Small intestine (tissue), 16 donors: ENCODE measurements at places on chromosomes 5 and 9. TPM values are rescaled to one million over a fixed set of nuclear protein-coding genes. Genes with fewer than 3 reads are reported as not detected.
A peak's percentile ranks its signal among the peaks of the same experiment; 100 is the strongest.

The PPIC gene
- polyA plus RNA-seq = 23.0 TPM

The WNT8A gene
- not detected for polyA plus RNA-seq

DNA sequence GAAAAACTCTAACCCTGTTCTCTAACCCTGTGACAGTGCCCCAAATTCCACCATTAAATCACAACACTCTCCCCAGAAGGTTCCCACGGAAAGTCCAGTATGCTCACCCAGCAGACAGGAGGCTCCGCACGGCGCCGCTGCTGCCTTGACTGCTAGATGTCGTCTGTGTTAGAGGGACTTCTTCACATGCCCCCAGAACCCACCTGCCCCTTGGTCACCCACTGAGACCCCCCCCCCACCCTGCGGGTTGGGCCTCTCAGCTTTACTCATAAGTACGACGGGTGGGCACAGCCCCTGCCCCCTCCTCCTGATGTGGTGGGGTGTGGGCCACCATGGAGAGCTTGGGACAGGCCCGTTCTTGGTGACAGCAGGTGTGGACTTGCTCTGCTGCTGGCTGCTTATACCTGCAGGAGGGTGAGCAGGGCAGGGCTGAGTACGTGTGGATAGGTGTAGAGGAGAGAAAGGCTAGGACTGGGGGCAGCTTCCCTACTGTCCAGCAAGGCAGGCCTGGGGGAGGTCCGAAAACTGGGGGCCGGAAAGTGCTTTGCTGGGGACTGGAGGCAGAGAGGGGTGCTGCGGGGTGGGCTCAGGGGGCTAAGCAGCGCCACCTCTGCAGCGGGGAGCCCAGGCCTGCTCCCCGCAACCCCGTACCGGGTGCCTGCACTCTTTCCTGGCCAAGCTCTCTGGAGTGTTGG is 57.5 kb upstream of the OLFM1 start:
- H3K4me3 ChIP-seq = no peak overlapping the region
- H3K36me3 ChIP-seq = no peaks in the 10 kb centered on the region
- no peak for DNase-seq
- no peak overlapping the region for H3K27ac ChIP-seq

The ADAMTS2 gene
- polyA plus RNA-seq = 0.22 TPM

- no peaks in the 10 kb centered on the region for H3K27me3 ChIP-seq
- no peak overlapping the region for H3K4me3 ChIP-seq
- H3K36me3 ChIP-seq = no peaks in the 10 kb centered on the region
- no peaks in the 10 kb centered on the region for H3K4me1 ChIP-seq
- DNase-seq = peak; percentile 3
Measured at GRCh38 chr9:110622368-110622767, 42.8 kb upstream of the SVEP1 start.

The PRDM9 gene
- polyA plus RNA-seq = not detected

- H3K36me3 ChIP-seq = no peaks in the 10 kb centered on the region
- DNase-seq = peak; percentile 38
- H3K27me3 ChIP-seq = peaks cover 16% of the 10 kb centered on the region
- peaks cover 21% of the 10 kb centered on the region for H3K4me1 ChIP-seq
- H3K27ac ChIP-seq = no peak overlapping the region
Measured at GRCh38 chr9:132410642-132411041, 631 bp downstream of the CFAP77 start.

The FOXD4 gene
- polyA plus RNA-seq = not detected

DNA sequence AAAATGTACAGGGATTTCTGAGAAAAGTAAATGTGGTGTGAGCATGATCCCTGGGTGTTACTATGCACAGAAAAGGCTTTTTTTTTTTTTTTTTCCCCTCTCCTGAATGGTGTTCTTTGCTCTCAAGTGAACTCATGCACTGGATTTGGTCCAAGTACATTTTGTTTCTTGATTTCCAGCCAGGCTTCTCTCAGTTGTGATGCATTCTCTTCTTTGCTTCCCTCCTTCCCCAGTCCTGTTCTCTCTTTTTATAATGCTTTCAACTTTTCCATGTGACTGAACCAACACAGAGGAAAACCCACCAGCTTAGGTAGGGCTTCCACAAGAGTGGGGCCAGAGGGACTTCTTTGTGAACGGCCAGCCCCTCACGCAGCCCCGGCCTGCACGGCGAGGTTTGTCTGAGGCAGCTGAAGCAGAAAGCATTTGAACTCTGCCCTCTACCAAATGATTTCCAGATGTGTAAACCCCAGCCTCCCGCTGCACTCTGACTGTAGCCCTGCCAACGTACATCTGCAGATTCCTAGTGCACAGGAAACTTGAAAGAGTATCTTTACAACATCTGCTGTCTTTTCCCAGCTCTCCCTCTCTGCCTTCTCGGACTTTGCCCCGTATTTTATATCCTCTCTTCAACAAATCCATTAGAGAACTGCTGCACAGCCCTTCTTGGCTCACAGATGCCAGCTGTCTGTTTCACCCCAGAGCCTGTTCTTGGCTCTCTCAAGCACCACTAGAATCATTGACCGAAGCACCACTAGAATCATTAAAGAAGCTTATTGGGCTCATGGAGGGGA is 71.8 kb upstream of the CD180 start:
- H3K27me3 ChIP-seq = no peaks in the 10 kb centered on the region
- H3K4me1 ChIP-seq = peaks cover 28% of the 10 kb centered on the region
- peak; percentile 91 for DNase-seq
- peak overlapping the region; percentile 70 for H3K27ac ChIP-seq
- H3K4me3 ChIP-seq = no peak overlapping the region

- H3K4me3 ChIP-seq = peak overlapping the region; percentile 92
- peak overlapping the region; percentile 89 for H3K27ac ChIP-seq
- H3K36me3 ChIP-seq = no peaks in the 10 kb centered on the region
Measured at GRCh38 chr9:136117916-136118319, 757 bp downstream of the TMEM250 start.

DNA sequence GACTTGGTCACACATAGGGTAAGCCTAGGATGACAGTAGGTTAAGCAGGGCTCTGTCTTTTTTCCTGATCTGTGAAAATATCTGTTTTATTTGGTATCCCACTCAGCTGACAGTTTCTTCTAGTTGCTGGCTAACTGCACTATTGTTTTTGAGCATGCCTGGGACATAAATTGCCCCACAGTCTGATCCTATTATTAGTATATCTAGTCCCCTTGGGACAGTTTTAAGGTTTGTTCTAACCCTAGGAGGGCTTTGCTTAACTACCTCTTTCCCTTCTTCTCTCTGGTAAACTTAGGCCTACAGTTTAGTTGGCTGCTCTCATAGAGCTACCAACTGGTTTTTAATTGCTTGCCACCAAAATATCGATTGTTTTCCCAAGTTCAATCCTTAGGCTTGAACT is 446.6 kb downstream of the ARHGEF28 start:
- no peaks in the 10 kb centered on the region for H3K27me3 ChIP-seq
- H3K4me1 ChIP-seq = peaks cover 4% of the 10 kb centered on the region
- no peak overlapping the region for H3K4me3 ChIP-seq
- no peaks in the 10 kb centered on the region for H3K36me3 ChIP-seq

DNA sequence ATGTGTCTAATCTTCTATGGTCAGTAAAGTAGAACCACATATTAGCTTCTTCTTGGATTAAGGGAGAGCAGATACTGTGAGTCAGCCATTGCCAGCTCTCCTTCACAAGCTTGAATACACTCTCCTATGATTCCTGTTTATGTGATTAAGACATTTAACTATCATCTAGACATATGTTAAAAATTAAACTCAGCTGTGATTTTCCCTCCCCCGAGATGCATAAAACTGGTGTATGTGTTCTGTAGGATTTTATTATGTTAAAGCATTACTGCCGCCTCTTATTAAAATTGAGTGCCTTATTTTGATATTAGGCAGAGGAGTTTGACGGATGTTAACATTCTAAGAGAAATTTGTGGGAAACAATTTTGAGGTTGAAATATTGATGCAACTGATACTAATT is 114.6 kb downstream of the ACTBL2 start:
- H3K36me3 ChIP-seq = no peaks in the 10 kb centered on the region
- H3K27ac ChIP-seq = no peak overlapping the region
- DNase-seq = no peak
- no peaks in the 10 kb centered on the region for H3K4me1 ChIP-seq
- no peak overlapping the region for H3K4me3 ChIP-seq

- no peaks in the 10 kb centered on the region for H3K36me3 ChIP-seq
- peak; percentile 91 for DNase-seq
- H3K27ac ChIP-seq = no peak overlapping the region
- peaks cover 4% of the 10 kb centered on the region for H3K4me1 ChIP-seq
- H3K4me3 ChIP-seq = no peak overlapping the region
- H3K27me3 ChIP-seq = no peaks in the 10 kb centered on the region
Measured at GRCh38 chr5:143166661-143167420, 236.6 kb downstream of the NR3C1 start.

- no peaks in the 10 kb centered on the region for H3K4me1 ChIP-seq
- no peak for DNase-seq
- H3K36me3 ChIP-seq = no peaks in the 10 kb centered on the region
- no peak overlapping the region for H3K27ac ChIP-seq
Measured at GRCh38 chr9:118959366-118959765, 409.9 kb downstream of the BRINP1 start.

DNA sequence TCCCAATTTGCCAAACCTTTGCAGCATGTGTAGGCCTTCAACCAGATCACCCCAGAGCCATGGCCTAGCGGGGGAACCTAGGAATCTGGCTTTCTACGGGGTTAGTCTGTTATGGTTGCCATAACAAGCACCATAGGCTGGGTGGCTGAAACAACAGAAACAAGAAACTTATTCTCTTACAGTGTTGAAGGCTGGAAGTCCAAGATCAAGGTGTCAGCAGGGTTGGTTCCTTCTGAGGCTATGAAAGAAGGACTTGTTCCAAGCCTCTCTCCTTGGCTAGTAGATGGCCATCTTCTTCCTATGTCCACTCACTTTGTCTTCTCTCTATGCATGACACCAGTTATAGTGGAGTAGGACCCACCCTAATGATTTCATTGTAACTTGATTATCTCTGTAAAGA is 6.1 kb downstream of the FGF1 start:
- no peaks in the 10 kb centered on the region for H3K36me3 ChIP-seq
- no peak overlapping the region for H3K4me3 ChIP-seq
- H3K27ac ChIP-seq = no peak overlapping the region

DNA sequence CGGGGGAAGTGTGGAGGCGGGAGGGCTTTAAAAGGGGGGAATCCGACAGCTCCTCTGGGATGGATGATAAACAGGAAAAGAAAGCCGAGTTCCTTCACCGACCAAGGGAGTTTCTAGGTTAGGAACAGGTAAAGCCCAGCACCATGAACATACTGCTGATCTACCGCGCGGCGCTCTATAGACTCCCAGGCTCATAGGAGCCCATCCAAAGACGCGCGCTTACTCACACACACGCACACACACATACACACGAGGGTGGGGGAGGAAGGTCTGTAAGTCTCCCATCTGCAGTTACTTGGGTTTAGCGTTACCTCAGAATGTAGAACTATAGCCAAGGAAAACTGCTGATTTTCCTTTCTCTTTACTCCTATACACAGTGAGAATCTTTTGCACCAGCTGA is 2.6 kb upstream of the GABRB2 start:
- DNase-seq = peak; percentile 44
- no peaks in the 10 kb centered on the region for H3K4me1 ChIP-seq
- no peak overlapping the region for H3K4me3 ChIP-seq
- H3K36me3 ChIP-seq = no peaks in the 10 kb centered on the region
- H3K27ac ChIP-seq = no peak overlapping the region

GRCh38 chr5:61689153-61689846 is 357.2 kb downstream of the ZSWIM6 start:
- no peak overlapping the region for H3K4me3 ChIP-seq
- no peaks in the 10 kb centered on the region for H3K27me3 ChIP-seq
- H3K27ac ChIP-seq = no peak overlapping the region

The GAS1 gene
- polyA plus RNA-seq = 0.54 TPM

DNA sequence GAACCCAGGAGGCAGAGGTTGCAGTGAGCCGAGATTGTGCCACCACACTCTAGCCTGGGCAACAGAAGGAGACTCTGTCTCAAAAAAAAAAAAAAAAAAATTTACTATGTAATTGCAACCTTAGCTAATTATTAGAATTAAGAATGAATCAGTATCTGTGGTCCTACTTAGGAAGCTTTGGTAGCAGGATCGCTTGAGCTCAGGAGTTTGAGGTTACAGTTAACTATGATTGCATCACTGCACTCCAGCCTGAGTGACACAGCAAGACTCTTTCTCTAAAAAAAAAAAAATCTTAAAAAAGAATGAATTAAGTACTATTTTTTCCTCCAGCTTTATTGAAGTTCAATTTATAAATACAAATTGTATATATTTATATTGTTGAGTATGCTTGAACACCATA is 16.7 kb downstream of the NDUFAF2 start:
- H3K36me3 ChIP-seq = no peaks in the 10 kb centered on the region
- no peaks in the 10 kb centered on the region for H3K27me3 ChIP-seq
- H3K4me1 ChIP-seq = no peaks in the 10 kb centered on the region
- no peak for DNase-seq

The ZCCHC10 gene
- 39.7 TPM for polyA plus RNA-seq
